RPMI7951 (cell line): ENCODE measurements at places on chromosomes 1 and 21. TPM values are rescaled to one million over a fixed set of nuclear protein-coding genes. Genes with fewer than 3 reads are reported as not detected.

STYXL2 gene
- total RNA-seq = 0.10 and 0.36 TPM in 2 replicates

ANKRD34A gene
- total RNA-seq = 1.3 and 2.0 TPM in 2 replicates

FBLIM1 gene
- 57.3 and 75.5 TPM in 2 replicates for total RNA-seq

RGS1 gene
- 53.3 and 62.4 TPM in 2 replicates for total RNA-seq

KCNQ4 gene
- not detected in 2 replicates for total RNA-seq

CTSS gene
- 39.2 and 40.1 TPM in 2 replicates for total RNA-seq

DNA sequence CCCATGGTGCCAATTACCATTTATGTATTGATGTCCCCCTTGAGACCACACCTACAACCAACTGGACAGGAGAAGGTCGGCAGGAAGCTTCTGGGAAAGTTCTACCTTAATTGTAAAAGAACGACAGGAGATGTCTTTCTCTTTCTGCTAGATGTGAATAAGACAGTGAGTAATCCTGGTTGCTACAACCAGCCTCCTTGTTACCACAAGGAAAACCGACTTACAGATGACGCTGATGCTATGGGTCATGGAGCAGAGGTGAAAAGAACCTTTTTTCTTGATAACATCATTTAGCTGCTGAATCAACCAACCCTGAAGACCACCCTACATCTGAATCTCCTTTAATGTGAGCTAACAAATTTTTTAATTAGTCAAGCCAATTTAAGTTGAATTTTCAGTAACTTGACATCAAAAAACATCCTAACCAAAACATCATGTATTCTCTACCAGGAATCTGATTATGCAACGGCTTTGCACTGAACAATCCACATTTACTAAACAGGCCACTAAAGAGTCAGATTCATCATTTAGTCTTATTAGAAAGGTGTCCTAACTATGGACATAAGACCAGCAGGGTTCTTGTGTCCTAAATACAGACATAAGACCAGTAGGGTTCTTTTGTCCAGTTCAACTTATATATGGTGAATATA lies 23.0 kb downstream of the RGS2 start:
- DNase-seq = peak; percentile 12

GRCh38 chr21:38438462-38438893 lies 59.8 kb downstream of the ERG start:
- DNase-seq = peak; percentile 87

GRCh38 chr1:67578397-67579020 lies 106.5 kb upstream of the GADD45A start:
- DNase-seq = no peak

GRCh38 chr21:44840771-44841170 lies 22.9 kb upstream of the SUMO3 start:
- no peak for DNase-seq

DNA sequence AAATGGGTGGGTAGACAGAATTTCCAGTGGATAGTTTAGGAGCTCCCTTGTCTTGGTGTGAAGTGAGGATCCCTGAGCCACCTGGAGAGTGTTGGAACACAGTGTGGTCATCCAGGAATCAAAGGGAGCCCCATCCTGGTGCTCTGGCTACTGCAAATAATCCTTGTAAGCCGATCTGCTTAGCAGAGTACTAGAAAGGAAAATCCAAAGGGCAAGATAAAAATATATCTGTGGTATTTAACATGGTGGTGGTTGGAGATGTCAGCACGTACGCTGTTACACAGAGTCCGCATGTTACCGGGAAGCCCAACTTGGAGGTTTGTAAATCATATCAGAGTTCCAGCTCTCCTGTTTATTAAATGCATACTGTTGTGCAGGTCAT lies 39.0 kb downstream of the VANGL1 start:
- no peak for DNase-seq

- DNase-seq = no peak
These were observed 478.8 kb downstream of the CAMTA1 start for GRCh38 chr1:7264101-7264500.

GRCh38 chr1:15764269-15764764 lies 5.7 kb downstream of the FBLIM1 start:
- DNase-seq = no peak

GRCh38 chr21:37041706-37042271 lies 31.1 kb downstream of the PIGP start:
- no peak for DNase-seq

- DNase-seq = no peak
These were observed 61.4 kb upstream of the S1PR1 start for GRCh38 chr1:101175466-101175865.

DNA sequence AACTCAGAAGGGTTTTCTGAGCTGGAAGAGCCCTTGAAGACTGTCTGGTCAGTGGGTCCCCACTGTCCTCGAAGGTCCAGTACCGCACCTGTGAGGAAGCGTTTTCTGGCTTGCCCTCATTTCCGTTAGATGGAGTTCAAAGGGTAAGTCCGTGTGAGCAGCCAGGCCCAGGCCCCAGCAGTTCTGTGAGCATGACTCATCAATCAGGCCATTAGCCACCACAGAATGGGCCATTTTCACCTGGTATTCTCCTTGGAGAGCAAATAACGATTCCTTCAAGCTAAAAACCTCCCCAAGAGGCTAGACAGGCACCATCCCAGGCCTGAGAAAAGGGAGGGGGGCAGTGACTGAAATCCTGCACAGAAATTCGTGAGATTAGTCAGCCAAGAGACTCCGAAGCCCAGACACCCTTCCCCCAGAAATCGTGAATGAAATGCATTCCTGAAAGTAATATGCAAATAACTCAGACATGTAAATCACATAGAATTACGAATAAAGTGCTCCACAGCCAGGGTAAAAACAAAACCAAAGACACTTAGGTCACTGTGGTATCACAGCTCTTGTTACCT lies 66.0 kb downstream of the BCAR3 start:
- peak; percentile 82 for DNase-seq

- no peak for DNase-seq
These were observed 109.4 kb upstream of the DUSP10 start for GRCh38 chr1:221851336-221851735.

- no peak for DNase-seq
These were observed 38.7 kb downstream of the SLC9A1 start for GRCh38 chr1:27116232-27116631.

- no peak for DNase-seq
These were observed 1.2 kb upstream of the CD34 start for GRCh38 chr1:207911856-207912760.
